IPS-NIHi11 (cell line): ENCODE measurements at places on chromosomes 1 and 21.

DNA sequence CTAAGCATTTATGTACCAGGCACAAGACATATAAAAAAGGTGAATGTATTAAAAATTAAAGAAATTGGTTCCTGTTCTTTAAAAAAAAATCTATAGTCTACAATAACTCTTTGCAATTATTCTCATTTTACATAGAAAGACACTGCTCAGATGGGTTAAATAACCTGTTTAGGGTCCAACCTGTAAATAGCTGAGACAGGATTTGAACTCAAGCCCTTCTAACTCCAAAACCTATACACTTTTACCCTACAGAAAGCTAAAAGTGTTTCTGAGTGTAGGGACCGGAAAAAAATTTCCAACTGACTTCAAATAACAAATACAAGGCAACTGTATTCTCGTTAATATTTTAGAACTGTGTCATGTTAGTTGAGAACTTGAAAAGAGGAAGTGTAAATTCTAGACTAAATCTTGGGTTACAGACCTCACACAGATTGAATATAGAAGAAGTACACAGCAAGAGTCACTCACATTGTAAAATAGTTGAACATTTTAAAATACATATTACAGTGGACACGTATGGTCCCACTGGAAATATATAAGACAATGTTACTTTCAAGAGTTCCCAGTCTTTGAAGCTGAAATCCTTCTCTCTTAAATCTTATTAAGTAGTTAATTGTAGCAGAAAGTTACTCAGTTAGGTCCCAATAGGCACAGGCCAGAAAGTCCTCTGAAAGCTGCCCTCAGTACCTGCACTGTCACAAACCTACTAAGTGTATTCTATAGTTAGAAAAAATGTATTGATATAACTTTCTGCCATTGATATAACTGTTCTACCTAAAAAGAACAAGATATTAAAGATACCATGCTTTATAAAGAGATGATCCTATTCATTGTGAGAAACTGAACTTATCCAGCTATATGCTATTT, 7.3 kb downstream of the EDEM3 start:
- no peak for DNase-seq

- peak; percentile 77 for DNase-seq
Observed at GRCh38 chr21:38660333-38661196, 145.2 kb upstream of the ETS2 start.

GRCh38 chr1:42940851-42941639, 17.6 kb downstream of the SLC2A1 start:
- DNase-seq: peak; percentile 55

GRCh38 chr1:29171089-29171488, 10.6 kb downstream of the SRSF4 start:
- DNase-seq: no peak

DNA sequence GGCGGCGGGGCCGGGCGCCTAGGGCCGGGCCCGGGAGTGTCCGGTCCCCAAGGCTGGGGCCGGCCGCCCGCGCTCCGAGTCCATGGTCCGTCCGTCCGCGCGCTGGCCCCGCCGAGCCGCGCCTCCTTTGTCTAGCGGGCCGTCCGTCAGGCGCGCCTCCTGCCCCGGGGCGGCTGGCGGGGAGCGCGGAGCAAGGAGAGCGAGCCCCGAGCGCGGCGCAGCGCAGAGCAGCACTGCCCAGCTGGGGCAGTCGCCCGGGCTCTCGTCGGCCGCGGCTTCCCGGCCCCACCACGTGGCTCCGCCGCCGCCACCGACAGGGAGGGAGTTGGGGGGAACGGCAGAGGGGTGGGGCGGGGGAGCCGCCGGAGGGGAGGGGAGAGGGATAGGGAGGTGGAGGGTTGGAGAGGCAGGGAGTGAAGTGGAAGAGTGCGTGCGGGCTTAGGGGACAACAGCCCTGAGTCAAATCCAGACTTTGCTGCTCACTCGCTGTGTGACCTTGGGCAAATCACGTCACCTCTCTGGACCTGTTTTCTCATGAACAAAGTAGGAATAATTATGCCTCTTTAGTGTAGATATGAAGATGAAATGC, at the start of gene NKAIN1:
NKAIN1 (minus strand) TSS at position 235 of the 589 bp plus-strand sequence. CDS start 340 bp downstream, outside the sequence.
- peak; percentile 91 for DNase-seq

DNA sequence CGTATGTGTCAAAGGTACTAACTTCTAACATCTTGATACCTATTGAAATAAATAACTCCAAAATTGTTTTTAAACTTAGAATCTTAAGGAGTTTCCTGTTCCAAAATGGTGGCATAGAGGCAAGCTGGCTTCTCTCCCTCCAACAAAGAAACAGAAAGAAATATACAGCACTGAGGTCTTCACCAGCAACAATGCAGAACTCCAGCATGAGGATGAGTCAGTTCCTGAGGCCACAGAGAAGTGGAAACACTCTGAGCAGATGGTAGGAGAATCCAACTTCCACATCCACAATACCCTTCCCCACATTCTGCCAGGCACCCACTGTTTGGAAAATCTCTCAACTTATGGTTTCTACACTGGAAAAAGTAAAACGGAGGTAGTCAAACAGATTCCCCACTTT, 12.2 kb upstream of the PPIH start:
- no peak for DNase-seq

- DNase-seq: no peak
Observed at GRCh38 chr21:42624095-42624790, 29.2 kb upstream of the PDE9A start.

DNA sequence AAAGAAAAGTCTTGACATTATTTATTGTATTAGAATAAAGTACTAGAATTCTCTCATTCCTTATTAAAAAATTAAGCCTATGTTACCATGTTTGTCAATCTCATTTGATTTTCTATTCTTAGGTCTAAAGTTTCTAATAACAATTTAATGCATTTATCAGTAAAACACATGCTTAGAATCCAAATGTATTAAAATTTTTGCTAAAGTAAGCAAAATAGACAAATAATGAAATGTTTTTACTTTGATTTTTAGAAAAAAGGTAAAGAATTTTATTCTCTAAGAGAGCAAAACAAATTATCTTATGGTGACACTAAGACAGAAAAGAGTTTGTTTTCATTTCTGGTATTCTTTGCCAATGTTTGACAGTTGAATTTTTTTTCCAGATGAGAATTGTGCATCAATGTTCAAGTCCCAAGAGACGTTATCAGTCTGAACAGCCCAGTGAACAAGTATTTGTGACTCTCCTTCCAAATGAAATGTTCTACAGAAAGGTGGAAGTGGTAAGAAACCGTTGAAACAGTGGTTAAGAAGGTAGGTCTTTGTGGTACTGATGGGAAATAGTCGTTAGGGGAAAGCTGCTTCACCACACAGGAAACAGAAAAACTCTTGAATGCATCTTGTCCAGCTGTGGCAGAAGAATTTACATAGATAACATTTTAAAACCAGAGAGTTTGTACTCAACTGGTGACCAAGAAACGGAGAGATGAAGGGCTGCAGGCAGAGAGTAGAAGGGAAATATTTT, 402.5 kb downstream of the PTPRC start:
- no peak for DNase-seq

DNA sequence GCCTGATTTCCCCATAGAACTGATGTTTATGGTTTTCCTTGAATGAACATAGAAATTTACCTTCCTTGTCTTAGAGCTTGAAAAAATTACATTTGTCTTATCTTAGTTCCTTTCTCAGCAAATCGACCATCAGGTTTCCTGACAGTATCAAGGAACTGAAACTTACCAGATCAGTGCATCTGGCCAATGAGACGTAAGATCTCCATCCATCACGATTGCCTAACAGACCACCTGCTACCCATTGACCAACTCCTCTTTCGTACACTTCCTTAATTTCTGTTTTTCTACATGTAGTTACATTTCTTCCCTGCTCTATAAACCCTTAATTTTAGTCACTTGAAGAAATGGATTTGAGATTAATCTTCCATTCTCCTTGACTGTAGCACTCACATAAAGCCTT, 57.4 kb upstream of the TMPRSS15 start:
- DNase-seq: no peak

DNA sequence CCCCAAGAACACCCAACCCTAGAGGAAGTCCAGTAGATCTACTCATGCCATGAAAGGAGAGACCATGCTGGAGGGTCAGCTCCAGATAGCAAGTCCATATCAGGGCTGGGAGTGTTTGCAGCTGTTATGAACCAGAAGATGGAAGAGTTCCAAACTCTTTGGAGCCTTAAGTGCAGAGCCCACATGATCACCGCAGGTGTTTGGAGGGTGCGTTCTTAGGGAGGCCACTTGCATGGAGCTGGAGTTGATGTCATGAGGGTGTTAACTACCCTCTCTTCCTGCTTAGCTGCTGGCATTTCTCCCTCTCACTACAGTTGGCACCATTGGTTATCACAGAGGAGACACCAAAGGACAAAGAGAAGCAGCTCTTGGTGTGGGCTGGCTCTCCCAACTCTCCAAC, 616.9 kb downstream of the AJAP1 start:
- DNase-seq: no peak

GRCh38 chr1:8517661-8518489, 200.0 kb downstream of the SLC45A1 start:
- DNase-seq: no peak

DNA sequence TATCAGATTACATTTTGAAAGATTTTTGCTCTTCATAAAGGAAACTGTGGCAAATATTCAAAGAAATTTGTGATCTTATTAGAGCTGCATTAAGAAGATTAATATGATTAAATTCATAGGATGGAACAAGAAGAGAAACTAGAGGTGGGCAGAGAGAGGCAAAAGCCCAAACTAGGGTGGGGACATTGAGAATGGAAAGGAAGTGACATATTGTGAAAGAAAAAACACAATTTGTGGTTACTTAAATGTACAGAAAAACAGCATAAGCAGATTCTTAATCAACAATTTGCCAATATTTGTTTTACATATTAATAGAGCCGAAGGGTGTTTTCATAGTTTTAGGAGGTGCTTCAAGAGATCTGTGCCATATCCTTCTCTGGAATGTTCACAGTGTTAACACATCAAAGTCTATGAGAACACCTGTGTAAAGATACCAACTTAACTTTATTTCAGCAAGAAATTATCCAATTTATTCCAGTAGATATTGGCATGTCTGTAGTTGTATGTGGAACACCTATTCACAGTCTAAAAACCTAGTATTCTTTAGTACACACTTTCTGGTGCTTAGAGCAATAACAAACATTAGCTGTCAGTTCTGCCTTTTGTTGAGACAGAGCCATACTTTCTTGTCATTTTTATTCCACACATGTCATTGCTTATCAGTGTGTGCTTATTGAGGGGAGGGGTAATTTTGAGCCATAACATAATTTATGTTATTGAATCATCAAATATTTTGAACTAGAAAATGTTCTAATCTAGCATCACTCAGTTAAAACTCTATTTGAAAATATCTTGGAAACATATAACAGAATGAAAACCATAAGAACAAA, 401.5 kb downstream of the PTPRC start:
- DNase-seq: no peak

GRCh38 chr1:7988576-7988975, 27.1 kb downstream of the PARK7 start:
- DNase-seq: no peak

DNA sequence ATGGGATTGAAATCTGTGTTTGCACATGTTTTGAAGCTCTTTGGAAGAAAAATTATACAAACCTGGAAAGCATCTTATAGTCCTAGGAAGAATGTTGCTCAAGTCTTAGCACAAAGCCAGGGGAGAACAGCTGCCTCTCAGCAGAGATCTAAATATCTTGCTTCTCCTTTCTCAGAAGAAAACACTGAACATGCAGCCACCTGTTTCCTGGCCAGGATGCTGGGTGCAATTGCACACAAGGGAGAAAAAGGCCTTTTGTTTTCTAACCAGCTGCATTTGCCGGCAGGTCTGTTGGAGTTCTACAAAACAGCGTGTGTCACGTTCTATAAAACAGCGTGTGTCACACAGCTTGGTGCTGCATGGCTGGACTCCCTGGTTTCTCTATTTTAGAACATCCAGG, 259.6 kb upstream of the PLD5 start:
- DNase-seq: no peak

- DNase-seq: no peak
Observed at GRCh38 chr1:56081173-56081572, 498.2 kb downstream of the PLPP3 start.

- DNase-seq: peak; percentile 29
Observed at GRCh38 chr1:21302747-21303715, 12.8 kb upstream of the ECE1 start.

DNA sequence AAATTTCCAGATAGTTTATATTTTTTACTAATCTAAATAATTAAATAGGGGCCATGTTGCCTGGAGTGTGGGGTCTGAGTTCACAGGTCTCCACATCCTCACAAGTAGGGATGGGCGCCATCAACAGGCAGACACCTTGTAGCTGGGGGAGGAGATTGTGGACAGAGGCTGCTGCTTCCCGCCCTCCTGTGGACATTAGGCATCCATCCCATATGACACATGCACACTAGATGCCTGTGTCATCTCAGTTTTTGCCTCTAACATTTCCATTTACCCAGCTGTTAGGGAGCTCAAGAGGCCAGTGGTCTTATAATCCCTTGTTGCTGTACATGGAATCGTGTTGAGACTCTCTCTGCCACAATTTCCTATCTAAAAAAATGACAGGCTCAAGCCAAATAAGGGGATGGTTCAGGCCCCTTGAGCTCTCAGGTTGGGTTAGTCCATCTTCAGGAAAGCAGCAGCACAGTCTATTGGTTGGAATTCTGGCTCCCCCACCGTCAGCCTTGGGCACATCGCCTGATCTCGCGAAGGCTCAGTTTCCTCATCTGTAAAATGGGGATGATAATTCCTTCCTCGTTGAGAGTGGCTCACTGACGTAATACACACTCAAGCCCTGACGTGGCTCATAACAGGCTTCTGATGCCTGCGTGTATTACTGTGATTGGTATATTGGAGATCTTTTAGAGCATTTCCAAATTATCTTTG, 13.6 kb downstream of the LHX4 start:
- no peak for DNase-seq

DNA sequence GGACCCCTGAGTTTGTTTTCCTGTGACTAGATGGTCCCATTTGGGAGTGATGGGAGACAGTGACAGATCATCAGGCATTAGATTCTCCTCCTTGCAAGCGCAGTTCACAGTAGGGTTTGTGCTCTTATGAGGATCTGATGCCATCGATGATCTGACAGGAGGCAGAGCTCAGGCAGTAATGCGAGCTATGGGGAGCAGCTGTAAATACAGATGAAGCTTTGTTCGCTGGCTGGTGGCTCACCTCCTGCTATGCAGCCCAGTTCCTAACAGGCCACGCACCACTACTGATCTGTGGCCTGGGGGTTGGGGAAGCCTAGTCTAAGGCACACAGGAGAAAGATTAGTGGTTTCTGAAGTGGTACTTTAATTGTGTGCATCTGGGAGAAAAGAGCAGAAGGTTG, 7.1 kb upstream of the PLPP3 start:
- no peak for DNase-seq

DNA sequence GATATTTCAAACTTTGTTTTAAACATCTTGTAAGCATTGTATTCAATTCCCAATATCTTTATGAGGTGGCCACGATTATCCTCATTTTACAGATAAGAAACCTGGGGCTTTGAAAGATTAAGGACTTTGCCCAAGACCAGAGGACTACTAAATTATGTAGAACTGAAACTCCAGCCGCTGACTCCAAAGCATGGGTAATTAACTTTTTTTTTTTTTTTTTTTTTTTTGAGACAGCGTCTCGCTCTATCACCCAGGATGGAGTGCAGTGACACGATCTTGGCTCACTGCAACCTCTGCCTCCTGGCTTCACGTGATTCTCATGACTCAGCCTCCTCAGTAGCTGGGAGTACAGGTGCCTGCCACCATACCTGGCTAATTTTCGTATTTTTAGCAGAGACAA, 68.7 kb downstream of the ALG14 start:
- no peak for DNase-seq

- peak; percentile 42 for DNase-seq
Observed at GRCh38 chr1:8951231-8951630, 5.6 kb downstream of the CA6 start.
